OCI-M1 (cell line): ENCODE measurements at places on chromosomes 6 and 20.

- no peak for DNase-seq
Observed at GRCh38 chr6:12017263-12017662, 5.2 kb downstream of the HIVEP1 start.

- DNase-seq: peak; percentile 33
Observed at GRCh38 chr6:42742116-42742894, 3.6 kb downstream of the TBCC start.

DNA sequence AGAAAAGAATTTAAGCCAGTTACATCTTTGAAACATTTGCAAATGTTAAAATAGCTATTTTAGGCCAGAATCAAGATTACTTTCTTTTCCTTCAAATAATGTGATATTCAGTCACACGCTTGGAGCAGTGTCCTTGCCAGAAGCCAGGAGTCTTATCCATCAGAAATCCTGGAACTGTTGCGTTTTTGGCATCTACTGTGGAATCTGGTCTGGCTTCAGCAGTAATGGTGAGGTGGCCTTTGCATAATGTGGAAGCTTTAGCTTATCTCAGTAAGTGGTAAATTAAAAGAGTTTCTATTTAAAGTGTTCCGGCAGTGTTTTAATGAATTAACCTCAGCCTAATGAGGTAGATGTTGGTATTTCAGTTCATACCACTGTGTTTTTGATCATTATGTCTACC is 97.6 kb downstream of the FIG4 start:
- DNase-seq: no peak

GRCh38 chr6:99130897-99131873 is 183.4 kb upstream of the FBXL4 start:
- DNase-seq: peak; percentile 21

GRCh38 chr6:157887892-157888291 is 64.8 kb downstream of the SNX9 start:
- DNase-seq: peak; percentile 18

- no peak for DNase-seq
Observed at GRCh38 chr20:62049342-62050165, 16.1 kb downstream of the TAF4 start.

DNA sequence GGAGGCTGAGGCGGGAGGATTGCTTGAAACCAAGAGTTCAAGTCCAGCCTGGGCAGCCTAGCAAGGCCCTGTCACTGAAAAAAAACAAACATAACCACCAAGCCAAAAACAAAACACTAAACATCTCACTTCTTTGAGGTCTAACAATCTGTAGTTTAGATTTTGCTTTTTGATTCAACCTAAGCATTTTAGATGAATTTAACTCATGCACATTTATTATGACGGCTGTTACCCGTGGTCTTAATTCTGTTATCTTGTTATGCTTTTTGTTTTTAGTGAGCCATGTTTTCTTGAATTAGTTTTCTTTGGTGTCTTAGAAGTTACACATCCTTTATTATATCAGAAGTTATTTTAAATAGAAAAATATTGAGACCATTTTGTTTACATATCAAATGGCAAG is 13.8 kb upstream of the GTSF1L start:
- no peak for DNase-seq

DNA sequence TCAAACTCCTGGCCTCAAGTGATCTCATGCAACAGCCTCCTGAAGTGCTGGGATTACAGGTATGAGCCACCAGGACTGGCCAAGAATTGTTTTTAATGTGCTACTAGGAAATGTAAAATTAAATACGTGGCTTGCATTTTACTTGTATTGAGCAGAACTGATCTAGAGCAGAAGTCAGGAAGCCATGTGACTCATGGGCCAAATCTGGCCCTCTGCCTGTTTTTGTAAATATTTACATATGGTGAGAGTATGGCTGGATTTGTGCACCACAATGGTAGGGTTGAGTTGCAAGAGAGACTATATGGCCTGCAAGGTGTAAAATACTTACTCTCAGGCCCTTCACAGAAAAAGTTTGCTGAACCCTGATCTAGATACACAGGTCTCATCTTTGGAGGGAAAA is 75.8 kb downstream of the LAMP5 start:
- DNase-seq: no peak

- no peak for DNase-seq
Observed at GRCh38 chr6:40349123-40349900, 237.9 kb downstream of the LRFN2 start.

DNA sequence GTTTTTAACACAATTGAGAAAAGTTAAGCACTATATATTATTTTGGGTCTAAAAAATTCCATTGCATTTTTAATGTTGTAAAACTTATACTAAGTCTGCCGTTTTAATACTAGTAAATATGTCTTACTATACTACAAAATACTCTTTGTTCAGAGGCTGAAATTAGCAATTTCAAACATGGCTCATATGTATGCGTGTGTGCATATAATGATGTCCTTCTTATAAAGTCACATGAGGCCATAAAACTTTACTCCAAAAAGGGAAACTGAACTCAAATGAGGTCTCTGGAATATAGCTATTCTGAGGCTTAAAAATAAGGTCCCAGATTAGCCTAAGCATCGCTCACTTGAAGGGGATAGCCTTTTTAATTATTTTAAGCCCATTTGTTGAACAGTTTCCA is 224.0 kb downstream of the MYLK4 start:
- no peak for DNase-seq

DNA sequence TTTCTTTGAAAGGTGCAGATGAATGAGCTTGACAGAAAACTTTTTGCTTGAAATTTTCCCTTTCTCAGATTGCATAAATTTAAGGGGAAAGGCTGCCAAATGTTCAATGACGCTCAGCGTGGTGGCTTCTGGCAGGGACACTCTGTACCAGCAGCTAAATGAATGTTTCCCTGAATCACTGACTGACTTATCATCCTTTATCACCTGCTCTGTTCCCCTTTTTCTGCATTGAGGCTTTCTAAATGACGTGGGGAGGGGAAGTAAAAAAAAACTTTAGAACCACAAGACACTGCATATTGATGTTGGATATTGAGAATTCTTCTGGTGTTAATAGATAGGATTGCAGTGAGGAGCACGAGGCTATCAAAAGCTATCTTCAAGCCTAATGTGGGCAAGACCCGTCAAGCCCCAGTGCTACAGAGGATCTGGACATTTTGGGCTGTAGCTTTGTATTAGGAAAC is 46.9 kb upstream of the ENPP5 start:
- DNase-seq: peak; percentile 95

GRCh38 chr6:83615025-83615999 is 93.6 kb downstream of the SNAP91 start:
- peak; percentile 67 for DNase-seq

DNA sequence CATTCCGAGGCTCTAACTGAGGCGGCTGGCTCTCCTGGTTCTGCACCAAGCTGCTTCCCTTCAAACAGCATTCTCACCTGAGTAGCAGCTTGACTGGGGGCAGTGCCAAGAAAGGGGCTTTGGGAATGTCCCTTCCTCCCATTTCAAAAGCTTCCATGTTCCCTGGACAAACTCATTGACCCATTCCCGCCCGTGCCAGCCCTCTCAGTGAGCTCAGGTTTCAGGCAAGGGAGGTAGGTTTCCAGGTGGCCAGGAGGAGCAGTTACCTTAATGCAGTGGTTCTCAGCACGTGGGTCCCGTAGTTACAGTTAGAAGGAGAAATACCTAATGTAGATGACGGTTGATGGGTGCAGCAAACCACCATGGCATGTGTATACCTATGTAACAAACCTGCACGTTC is 135.2 kb downstream of the ELOVL4 start:
- DNase-seq: no peak

- no peak for DNase-seq
Observed at GRCh38 chr6:138162955-138163575, 1.3 kb downstream of the ARFGEF3 start.

DNA sequence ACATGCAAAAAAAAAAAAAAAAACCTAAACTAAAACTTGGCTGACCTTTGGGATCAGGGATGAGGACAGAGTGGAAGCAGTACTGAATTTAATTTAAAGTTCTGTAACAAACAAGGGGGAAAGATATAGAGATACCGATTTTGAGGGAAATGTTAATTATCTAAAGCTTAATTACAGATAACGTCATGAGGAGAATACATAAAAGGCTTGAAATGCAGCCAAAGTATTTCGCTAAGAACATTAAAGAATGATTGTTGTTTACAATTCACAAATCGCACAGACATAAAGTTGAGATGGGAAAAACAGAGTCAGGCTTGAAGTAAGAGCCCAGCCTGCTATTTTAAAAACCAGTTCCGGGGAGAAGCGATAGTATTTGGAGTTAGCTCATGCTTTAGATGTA is 208.0 kb upstream of the SASH1 start:
- DNase-seq: no peak

DNA sequence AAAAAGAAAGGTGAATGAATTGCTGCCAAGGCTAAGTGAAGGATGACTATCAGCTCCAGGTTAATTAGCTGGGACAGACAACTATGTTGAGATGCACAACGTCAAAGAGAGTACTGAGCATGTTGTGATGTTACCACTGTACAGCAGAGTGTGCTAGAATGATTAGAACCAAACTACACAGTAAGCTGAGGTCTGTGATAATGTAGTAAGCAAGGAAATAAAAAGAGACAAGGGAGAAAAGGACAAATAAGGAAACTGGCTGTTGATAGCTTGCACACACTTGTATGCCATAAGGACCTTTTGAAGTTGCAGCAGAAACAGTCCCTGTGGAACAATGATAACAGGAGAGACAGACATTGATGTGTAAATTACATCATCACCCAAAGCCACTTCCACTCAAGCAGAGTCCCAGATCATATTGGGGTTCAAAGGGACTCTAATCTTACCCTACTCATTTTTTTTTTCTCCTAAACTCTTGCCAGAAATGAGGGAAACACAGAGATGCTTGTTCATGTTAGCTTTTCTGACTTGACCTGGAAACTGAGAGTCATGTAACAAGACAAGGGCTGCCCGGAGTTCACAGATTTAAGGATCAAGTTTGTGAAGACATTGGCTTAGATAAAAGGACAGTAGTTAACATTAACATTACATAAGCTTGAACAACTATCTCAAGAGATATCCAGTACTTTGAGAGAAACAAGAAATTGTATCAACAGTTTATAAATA is 189.9 kb downstream of the CENPW start:
- DNase-seq: peak; percentile 76

DNA sequence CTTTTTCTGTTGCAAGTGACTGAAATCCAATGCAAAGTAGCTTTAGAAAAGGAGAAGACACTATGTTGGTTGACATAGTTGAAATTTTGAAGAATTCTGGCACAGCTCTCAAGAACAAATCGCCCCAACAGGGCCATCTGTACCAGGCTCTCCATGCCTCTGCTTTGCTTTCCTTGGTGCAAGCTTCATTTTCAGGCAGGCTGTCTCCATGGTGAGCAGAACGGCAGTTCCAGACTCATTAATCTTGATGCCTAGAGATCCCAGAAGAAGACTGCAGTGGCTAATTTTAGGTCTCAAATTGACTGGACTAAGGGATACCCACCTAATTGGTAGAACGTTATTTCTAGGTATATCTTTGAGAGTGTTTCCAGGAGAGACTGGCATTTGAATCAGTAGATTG is 950.7 kb upstream of the FLRT3 start:
- DNase-seq: no peak

DNA sequence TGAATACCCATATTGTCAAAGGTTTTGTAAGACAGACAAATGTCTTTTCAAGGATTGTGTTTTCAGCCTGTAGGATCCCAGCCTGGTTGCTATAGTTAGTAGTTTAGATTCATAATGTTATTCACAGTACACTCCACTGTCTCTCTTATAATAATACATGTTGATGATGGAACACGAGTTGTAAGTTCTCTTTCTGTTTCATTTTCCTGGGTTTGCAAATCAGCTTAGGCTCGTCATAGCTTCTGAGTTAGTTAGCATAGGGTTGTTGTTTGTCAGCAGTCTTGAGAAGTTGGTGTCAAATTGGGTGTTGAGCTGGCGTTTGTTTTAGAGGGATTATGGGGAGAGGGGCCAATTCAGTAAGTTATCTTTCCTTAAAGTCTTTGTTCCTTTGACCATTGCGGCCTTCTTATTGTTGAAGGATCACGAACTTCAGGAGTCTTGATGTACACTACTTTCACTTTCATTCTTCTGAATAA is 45.8 kb downstream of the QKI start:
- peak; percentile 91 for DNase-seq

DNA sequence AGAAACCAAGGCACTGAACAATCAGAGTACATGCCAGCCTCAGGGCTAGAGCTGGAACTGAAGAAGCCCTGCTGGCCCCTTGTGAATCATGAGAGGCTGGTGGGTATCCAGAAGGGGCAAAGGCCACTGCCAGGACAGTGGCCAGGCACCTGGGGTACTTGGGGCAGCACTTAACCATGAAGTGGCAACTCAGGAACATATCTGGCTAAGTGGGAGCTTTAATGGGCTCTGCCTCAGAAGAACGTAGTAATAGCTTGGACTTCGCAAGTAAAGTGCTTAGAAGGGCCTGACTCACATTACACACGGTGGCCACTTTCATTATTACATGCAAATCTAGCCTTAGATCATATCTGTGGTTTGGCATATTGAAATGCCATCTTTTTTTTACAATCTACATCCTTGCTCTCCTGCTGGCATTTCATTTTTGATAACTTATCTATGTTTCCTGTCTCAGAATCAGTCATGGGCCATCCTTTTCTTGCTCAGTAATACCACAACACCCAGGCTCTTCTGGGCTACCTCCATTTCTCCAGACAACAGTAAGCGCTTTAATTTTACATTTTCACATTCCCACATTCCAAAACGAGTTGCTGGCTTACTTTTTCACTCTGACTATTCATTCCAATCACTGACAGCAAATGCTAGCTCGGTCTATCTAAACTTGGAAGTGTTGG is 21.6 kb downstream of the NAPB start:
- peak; percentile 15 for DNase-seq

DNA sequence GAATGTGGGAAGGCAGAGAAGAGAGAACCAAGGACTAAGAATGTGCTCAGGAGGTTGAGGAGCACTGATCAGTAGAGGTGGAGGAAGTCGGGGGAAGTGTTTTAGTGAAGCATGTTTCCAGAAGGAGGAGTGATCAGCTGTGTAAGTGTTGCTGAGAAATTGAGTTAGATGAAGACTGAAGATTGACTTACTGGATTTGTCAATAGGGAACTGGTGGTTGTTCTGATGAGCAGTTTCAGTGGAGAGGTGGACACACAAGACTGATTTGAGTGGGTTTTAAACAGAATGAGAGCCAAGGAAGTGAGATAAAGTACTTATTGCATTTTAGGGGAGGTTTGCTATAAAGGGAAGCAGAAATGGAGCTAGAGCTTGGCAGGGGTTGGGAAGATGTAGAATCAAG is 182.6 kb downstream of the CDKAL1 start:
- peak; percentile 60 for DNase-seq

GRCh38 chr20:62696989-62697388 is 11.6 kb upstream of the NTSR1 start:
- no peak for DNase-seq
